ENCODE measurements at places on chromosomes 3 and 15.

GRCh38 chr3:134378818-134379217, 4.6 kb upstream of the AMOTL2 start:
- DNase-seq: no peak
- no peak overlapping the region for H3K27ac ChIP-seq
- H3K36me3 ChIP-seq: no peaks in the 10 kb centered on the region
- peaks cover 37% of the 10 kb centered on the region for H3K27me3 ChIP-seq
- H3K4me1 ChIP-seq: peaks cover 15% of the 10 kb centered on the region

GRCh38 chr3:113423699-113424098, 17.6 kb downstream of the CFAP44 start:
- H3K4me1 ChIP-seq: no peaks in the 10 kb centered on the region
- no peaks in the 10 kb centered on the region for H3K27me3 ChIP-seq
- H3K36me3 ChIP-seq: no peaks in the 10 kb centered on the region
- DNase-seq: no peak

DNA sequence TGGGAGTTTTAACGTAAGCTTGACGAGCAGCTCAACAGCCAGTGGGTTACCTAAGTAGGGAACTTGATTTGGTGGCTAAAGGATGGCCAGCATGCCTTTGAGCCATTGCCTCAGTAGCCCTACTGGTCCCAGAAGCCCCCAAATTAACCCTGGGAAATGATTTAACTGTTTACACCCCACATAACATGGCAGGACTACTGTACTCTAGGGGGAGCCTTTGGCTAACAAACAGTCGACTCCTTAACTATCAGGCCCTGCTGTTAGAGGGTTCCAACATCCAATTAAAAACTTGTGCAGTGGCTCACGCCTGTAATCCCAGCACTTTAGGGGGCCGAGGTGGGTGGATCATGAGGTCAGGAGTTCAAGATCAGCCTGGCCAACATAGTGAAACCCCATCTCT, 9.4 kb upstream of the SMCO1 start:
- H3K27me3 ChIP-seq: no peaks in the 10 kb centered on the region
- no peak for DNase-seq
- H3K27ac ChIP-seq: no peak overlapping the region
- H3K4me1 ChIP-seq: no peaks in the 10 kb centered on the region
- no peaks in the 10 kb centered on the region for H3K36me3 ChIP-seq
- H3K4me3 ChIP-seq: no peak overlapping the region

DNA sequence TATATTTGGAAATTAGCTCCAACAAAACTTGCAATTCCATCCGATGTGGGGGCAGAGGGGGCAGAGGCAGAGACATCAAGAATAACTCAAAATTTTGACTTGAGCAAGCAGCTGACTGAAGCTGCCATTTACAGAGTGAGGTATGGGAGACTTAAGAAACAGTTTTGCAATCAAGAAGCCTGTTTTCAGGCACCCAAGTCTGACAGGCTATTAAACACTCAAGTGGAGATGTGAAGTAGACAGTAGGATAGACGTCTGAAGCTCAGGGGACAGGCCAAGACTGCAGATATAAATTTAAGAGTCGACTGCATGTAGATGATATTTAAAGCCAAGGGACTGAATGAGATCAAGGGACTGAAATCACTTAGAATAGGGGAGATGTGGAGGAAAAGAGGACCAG, 9.9 kb upstream of the SH3BP5 start:
- no peaks in the 10 kb centered on the region for H3K4me1 ChIP-seq
- no peak overlapping the region for H3K4me3 ChIP-seq
- H3K27ac ChIP-seq: no peak overlapping the region
- H3K36me3 ChIP-seq: no peaks in the 10 kb centered on the region
- no peak for DNase-seq
- H3K27me3 ChIP-seq: no peaks in the 10 kb centered on the region
